HT1080 (cell line): ENCODE measurements at places on chromosomes 2 and 18. TPM values are rescaled to one million over a fixed set of nuclear protein-coding genes. Genes with fewer than 3 reads are reported as not detected.

The CCBE1 gene
- total RNA-seq, result 22.0 and 31.1 TPM in 2 replicates

The C2orf80 gene
- total RNA-seq, result not detected in 2 replicates

The TNS1 gene
- total RNA-seq, result 9.6 and 10.5 TPM in 2 replicates

The ZNF804A gene
- 0.55 and 0.63 TPM in 2 replicates for total RNA-seq

The ZNF142 gene
- total RNA-seq, result 17.8 and 26.0 TPM in 2 replicates

The KCNK3 gene
- not detected in 2 replicates for total RNA-seq

- no peak for DNase-seq
These were observed 289.6 kb downstream of the GALNT13 start for GRCh38 chr2:154161286-154161685.

DNA sequence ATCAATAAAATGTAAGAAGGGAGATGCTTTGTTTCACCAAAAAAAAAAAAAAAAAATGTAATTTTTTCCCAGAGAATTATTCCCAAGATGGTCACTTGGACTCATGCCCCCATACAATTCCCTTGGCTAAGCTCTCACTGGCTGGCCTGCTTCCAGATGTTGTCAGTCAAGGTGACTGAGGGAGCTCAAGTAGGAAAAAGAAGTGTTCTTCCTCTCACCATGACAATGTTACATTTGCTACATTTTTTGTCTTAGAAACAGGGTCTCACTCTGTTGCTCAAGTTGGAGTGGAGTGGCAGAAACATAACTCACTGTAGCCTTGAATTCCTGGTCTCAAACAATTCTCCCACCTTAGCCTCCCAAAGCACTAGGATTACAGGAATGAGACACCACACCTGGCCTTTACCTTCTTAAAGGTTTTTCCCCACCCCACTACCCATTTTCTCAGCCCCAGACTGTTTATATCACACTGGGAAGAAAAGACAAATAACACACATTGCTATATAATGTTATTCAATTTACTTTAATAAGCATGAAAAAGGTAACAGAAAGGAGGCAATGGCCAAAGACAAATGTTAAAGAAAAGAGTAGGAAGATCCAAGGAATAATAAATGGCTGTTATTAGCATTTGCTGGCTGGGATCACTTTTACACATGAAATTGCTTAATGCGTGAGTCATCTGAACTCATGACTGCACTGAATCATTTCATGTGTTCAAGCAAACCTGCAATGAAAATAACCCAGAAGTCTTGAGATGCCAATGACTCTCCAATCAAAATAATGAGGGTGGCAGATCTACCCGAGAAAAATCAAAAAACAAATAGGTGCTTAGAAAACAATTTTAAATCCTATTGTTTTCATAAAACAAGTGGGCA is 45.2 kb downstream of the ACVR1 start:
- peak; percentile 91 for DNase-seq

DNA sequence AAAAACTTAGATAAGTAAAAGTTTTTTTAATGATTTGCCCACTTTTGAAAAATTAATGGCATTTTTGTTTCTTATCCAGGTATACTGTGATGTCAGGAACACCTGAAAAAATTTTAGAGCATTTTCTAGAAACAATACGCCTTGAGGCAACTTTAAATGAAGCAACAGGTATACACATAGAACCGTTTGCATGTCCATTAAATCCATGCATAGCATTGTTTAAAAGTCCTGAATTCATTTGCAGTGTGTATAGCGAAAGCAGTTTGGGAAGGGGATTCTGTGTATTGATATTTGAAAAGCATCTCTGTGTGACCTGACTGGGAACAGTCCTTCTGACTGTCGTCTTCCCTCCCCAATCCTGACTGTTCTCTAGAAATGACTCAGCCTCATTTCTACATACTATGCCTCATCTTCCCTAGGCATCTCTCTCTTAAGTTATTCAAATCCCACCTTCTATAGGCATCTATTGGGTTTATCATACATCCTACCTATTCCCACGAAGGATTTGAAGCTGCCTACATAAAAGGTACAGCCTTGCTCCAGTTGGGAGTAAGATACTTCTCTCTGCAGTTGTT is 79.2 kb upstream of the MAP3K20 start:
- peak; percentile 45 for DNase-seq

DNA sequence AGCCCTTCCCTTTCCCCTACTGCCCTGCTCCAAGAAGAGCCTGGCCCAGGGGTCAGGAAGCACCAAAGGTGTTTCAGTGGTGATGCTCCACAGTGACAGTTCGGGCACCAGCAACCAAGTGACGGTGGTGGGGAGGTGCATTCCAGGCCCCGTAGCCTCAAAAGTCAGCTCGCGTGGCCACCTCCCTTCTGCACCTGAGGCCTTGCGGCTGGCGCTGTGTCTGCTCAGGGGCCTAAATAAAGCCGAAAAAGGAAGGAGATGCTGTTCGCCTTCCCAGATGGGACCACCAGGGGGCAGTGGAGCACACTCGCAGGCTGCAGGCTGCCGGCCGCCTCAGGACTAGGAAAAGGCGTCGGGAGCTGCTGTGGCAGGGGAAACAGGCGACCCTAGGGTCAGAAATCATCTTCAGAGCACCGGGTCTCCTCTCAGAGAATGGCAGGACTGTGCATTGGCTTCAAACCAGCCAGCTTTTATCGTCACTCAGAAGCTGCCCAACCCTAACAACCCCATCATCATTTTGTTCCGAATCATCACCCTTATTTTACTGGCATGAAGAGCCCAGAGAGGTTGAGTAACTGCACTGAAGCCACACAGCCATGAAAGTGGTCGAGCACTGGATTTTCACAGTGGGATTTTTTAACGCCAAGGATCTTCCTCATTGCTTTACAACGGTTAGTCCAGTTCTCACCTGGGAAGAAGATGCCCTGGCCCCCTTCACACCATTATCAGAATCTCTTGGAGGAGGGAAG is 213.0 kb upstream of the CELF4 start:
- DNase-seq, result peak; percentile 55

DNA sequence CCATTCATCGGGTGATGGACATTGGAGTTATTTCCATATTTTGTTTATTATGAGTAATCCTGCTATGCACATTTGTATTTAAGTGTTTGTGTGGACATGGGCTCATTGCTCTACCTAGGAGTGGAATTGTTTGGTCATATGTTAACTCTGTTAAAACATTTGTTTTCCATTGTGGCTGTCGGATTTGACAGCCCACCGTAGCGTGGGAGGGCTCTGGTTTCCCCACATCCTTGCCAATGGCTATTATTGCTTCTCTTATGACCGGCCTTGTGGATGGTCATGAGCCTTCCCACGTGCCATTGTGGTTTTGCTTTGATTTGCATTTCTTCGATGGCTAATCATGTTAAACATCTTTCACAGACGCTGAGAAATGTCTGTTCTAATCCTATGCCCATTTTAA is 92.0 kb downstream of the ZNF236 start:
- no peak for DNase-seq

DNA sequence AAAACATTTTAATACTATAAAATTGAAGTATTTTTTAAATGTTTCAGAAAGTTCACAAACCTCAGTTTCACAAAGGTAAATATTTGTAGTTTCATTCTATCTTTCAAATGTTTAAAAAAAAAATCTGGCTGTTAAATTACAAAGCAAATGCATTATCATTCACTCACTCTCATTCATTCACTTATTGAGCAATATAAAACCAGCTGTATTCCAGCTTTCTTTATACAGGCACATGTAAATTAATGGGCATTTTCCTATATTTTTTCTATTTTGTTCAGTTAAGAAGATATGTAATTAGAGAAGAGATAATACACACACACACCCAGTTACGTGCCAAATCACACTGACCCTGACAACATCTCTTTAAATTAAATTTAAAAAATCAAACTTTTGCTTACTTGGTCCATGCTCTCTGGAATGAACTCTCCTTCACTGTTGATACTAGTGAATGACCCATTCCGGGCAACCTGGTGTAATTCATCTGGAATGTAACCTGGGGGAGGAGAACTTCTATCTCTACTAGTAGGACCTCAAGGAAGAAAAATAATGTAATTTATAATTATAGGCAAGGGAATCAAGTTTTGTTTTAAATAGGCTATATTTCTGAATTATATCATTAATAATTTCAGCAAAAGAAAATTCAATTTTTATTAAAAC is 32.5 kb upstream of the ERCC3 start:
- no peak for DNase-seq

GRCh38 chr2:188734691-188735090 is 239.5 kb upstream of the COL3A1 start:
- DNase-seq, result peak; percentile 46

DNA sequence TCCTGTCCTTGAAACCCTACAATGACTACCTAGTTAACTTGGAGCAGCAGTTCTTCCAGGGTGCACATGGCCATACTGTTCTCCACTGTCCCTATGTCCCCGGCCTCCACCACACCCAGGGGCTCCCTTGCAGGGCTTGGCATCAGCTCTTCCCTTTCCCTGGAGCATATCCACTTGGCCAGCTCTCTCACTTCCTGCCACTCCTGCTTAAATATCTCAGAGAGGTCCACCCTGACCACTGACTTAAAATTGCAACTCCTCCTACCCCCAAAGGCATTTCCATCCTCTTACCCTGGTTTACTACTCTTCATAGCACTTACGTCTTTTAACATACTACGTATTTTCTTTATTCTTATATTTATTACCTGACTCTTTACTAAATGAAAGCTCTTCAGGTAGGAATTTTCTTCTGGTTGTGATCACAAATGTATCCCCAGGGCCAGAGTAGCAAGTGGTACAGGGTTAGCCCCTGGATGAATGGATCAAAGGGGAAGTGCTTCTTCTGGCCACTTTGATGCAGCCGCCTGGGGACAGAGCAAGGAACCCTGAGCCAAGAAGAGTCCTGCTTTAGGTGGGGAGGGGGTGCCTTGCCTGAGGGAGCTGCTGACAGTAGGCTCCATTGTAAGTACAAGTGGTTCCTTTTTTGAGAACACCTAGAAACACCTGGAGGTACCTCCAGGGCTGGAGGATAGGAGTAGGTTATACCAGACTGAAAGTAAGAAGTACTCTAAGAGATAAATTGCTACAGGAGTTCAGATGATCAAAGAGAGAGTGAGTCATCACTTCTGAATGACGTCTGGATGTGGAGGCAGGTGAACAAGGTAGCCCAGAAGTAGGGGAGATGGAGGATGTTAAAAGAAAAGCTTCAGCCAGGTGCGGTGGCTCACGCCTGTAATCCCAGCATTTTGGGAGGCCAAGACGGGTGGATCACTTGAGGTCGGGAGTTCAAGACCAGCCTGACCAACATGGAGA is 82.2 kb downstream of the SOCS6 start:
- DNase-seq, result no peak

DNA sequence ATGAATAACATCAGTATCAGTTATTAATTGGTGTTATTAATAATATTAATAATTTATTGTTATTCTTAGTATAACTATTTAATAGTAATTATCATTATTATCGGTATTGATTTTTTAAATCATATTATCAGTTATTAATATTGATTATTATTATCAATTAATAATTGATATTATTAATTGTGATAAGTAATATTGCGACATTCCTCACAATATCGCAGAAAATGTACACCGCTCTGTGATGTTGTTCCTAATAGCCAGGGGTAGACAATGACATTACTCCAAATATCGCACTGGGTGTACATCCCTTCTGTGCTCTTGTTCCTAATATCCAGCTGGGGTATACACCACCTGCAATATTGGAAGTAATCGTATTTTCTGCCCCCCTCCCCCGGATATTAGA is 23.3 kb upstream of the NAGK start:
- no peak for DNase-seq

- DNase-seq, result peak; percentile 83
These were observed 167.8 kb upstream of the FOSL2 start for GRCh38 chr2:28224648-28225472.

DNA sequence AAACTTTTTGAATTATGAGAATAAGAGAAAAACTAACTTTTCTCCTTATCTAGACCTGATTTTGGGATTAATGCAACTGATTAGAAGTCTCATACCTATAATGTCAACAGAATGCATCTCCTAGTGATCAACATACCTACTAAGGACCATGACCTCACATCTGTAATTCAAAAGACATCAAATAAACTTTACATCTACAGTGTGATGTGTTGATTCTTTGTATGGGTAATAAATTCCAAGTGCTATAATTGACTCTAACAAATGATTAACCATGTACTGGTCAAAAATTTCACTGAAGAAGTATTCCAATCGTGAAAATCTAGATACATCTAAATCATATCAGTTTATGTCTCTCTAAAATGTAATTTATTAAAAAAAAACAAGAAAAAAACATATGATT is 84.5 kb downstream of the STRN start:
- no peak for DNase-seq

- DNase-seq, result no peak
These were observed at the start of gene MXD1 for GRCh38 chr2:69914950-69915945. MXD1 (plus strand) TSS chr2:69915109; CDS start chr2:69915331, 222 bp downstream.

DNA sequence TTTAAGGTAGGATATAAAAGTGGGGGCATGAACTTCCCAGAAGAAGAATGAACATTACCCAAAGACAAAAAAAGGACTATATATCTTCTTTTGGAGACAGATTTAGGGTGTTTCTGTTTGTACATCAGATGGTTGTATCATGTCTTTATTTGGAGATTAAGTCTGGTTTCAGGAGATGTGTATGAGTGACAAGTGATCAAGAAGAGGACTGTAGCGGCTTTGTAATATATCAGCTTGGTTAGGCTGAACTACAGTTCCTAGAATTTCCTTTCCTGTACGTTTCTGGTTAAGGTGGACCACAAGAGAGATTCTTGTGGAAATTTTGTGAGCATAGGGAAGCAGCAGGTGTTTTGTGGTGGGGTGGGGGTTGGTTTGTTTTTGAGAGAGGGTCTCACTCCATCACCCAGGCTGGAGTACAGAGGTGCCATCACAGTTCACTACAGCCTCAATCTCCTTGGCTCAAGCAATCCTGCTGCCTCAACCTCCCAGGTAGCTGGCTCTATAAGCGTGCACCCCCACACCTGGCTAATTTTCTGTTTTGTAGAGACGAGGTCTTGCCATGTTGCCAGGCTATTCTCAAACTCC is 287.1 kb upstream of the MGAT5 start:
- DNase-seq, result no peak

- no peak for DNase-seq
These were observed 79.6 kb downstream of the TNS1 start for GRCh38 chr2:217923007-217923686.

GRCh38 chr2:236319036-236319435 is 54.8 kb upstream of the ASB18 start:
- no peak for DNase-seq

DNA sequence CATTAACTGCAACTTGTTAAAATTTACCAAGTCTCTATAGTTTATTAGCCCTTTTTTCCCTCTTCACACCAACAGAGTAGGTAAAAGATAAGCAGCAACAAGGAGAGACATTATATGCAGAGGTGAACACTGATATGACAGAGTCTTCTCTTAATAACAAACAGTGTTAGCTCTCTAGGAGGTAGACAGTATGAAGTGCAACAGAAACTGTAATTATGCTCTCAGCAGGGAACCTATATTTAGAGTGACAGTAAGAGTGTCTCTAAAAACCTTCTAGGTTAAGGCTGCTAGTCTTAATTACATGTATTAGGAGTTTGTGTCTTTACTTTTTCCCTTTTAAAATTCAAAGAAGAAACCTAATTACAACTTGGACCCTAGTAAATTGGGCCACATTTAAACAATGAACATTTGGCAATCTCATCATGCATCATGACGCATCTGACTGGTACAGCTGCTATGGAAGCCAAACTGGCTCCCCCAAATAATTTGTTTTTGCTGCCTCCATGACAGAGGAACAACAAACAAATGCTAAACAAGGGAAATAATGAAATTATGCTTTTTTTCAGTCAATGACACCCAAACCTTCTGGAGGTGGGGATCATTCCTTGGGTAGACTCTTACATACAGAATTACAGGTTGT is 69.9 kb upstream of the MMADHC start:
- no peak for DNase-seq
